ENCODE measurements at places on chromosomes 4 and X. TPM values are rescaled to one million over a fixed set of nuclear protein-coding genes. Genes with fewer than 3 reads are reported as not detected.

DNA sequence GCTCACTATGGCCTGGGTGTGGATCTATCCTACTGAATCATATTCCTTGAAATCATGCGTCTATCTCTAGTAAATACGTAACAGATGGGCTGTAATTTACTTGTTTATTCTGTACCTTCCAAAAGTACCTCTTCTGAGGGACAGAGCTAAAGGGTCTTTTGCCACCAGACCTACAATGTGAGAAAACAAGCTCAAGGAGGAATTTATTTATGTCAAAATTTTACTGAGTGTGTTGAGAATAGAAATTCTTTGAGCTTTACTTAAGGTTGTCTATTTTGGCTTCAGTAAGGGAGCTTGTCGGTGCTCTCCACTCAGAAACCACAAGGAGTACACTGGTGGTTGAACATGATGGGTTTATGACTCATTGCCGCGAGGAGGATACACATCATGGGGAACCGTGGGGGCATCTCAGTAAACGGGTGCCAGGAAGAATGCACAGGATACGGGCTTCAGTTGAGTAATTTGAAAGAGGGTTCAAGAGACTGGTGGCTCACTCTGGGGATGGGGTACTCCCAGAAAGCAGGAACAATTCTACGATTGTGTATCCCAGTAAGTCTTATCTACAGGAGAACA, 3.0 kb downstream of the ANK2 start:
- no peaks in the 10 kb centered on the region for H3K27me3 ChIP-seq
- no peak overlapping the region for H3K27ac ChIP-seq
- H3K4me3 ChIP-seq = no peak overlapping the region

GRCh38 chr4:90183254-90183653, 56.1 kb downstream of the CCSER1 start:
- H3K4me1 ChIP-seq = no peaks in the 10 kb centered on the region
- H3K4me3 ChIP-seq = no peak overlapping the region
- no peaks in the 10 kb centered on the region for H3K27me3 ChIP-seq
- H3K27ac ChIP-seq = no peak overlapping the region

DNA sequence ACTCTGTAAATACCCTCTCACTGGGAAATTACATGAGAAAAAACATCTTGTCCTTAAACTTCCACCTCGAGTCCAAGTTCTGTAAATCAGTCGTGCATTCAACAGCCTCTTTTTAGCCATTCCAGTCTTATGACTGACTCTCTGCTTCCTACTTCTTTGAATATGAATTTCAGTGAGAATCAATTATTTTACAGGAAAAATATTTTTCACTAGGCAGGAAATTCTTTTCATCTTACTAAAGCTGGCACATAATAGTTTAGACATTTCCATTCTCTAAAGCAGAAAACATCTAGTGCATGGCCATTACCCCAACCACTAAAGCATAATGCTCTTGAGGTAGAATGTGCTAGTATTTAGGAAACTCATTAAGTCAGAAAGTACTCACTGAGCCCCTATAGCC, 565.7 kb upstream of the FAT1 start:
- no peaks in the 10 kb centered on the region for H3K27me3 ChIP-seq
- no peak for DNase-seq
- no peak overlapping the region for H3K27ac ChIP-seq
- H3K36me3 ChIP-seq = no peaks in the 10 kb centered on the region
- H3K4me1 ChIP-seq = no peaks in the 10 kb centered on the region

DNA sequence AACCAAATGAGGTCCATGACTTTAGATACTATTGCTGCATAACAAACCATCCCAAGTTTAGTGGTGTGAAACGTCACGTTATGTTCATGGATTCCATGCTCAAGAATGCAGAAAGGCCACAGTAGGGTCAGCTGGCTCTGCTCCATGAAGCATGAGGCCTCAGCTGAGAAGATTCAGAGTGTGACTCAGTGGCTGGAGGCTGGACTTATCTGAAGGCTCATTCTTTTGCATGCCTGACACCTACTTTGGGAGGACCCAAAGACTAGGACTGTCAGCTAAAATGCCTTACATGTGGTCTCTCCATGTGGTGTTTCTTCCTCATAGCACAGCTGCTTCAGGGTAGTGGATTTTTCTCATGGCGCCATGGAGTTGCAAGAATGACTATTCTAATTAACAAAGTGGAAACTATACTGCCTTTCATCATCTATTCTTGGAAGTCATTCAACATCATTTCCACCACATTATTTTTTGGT, 11.5 kb upstream of the CCDC149 start:
- H3K4me1 ChIP-seq = no peaks in the 10 kb centered on the region
- no peak for DNase-seq
- no peak overlapping the region for H3K4me3 ChIP-seq
- H3K27me3 ChIP-seq = no peaks in the 10 kb centered on the region
- H3K36me3 ChIP-seq = no peaks in the 10 kb centered on the region

- no peak overlapping the region for H3K27ac ChIP-seq
- H3K36me3 ChIP-seq = no peaks in the 10 kb centered on the region
- peaks cover 3% of the 10 kb centered on the region for H3K4me1 ChIP-seq
- no peaks in the 10 kb centered on the region for H3K27me3 ChIP-seq
- no peak for DNase-seq
Measured at GRCh38 chr4:24422644-24423043, 161.7 kb downstream of the DHX15 start.

DNA sequence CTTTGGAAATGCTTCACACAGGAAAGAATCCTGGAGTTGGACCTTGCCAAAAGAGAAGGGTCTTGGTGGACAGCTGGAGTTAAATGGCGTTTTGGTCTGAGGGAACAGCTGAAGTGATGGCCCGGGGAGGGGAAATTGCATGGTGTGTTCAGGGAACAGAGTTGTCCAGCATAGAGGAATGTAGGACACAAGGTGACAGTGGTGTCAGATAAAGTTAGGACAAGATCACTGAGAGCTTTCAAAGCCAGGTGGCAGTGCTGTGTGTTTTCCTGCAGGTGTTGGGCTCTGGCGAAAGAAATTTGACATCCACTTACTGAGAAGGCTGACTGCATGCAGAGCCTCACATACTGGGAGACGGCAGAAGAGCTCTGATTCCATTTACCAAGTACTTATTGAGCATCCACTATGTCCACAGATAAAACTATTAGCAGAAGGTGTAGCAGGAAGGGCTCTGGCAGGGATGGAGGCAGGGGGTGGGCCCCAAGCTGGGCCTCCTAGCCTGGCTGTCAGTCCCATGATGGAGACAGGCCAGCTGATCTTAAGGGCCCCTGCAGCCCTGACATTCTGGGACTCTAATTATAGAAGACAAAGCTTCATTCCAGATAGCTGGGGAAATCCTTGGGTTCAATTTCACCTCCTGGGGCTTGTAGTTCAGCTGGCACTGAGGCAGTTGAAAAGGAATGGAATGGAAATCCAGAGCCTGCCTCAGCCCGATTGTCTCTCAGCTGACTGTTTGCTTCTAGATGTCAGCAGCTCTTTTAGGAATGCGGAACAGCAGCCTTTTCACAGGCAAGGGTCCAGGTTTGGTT, 150.2 kb upstream of the MAMLD1 start:
- no peaks in the 10 kb centered on the region for H3K27me3 ChIP-seq
- no peaks in the 10 kb centered on the region for H3K36me3 ChIP-seq
- no peak overlapping the region for H3K27ac ChIP-seq
- H3K4me1 ChIP-seq = no peaks in the 10 kb centered on the region

- peaks cover 8% of the 10 kb centered on the region for H3K4me1 ChIP-seq
- no peak for DNase-seq
- no peaks in the 10 kb centered on the region for H3K27me3 ChIP-seq
- H3K4me3 ChIP-seq = no peak overlapping the region
- H3K36me3 ChIP-seq = no peaks in the 10 kb centered on the region
Measured at GRCh38 chr4:121200795-121201472, 36.8 kb upstream of the TNIP3 start.

GRCh38 chr4:10461850-10462400, 4.7 kb upstream of the ZNF518B start:
- H3K36me3 ChIP-seq = no peaks in the 10 kb centered on the region
- H3K4me1 ChIP-seq = peaks cover 21% of the 10 kb centered on the region
- H3K27ac ChIP-seq = no peak overlapping the region
- no peak for DNase-seq
- H3K27me3 ChIP-seq = peaks cover 44% of the 10 kb centered on the region

GRCh38 chr4:186719925-186720694, 3.5 kb downstream of the FAT1 start:
- peaks cover 4% of the 10 kb centered on the region for H3K4me1 ChIP-seq
- no peaks in the 10 kb centered on the region for H3K36me3 ChIP-seq
- no peak overlapping the region for H3K4me3 ChIP-seq
- peaks cover 11% of the 10 kb centered on the region for H3K27me3 ChIP-seq
- no peak overlapping the region for H3K27ac ChIP-seq
- no peak for DNase-seq

GRCh38 chr4:94032754-94033153, 174.9 kb upstream of the SMARCAD1 start:
- no peaks in the 10 kb centered on the region for H3K27me3 ChIP-seq
- no peak overlapping the region for H3K4me3 ChIP-seq
- no peaks in the 10 kb centered on the region for H3K4me1 ChIP-seq
- DNase-seq = no peak
- H3K27ac ChIP-seq = no peak overlapping the region

DNA sequence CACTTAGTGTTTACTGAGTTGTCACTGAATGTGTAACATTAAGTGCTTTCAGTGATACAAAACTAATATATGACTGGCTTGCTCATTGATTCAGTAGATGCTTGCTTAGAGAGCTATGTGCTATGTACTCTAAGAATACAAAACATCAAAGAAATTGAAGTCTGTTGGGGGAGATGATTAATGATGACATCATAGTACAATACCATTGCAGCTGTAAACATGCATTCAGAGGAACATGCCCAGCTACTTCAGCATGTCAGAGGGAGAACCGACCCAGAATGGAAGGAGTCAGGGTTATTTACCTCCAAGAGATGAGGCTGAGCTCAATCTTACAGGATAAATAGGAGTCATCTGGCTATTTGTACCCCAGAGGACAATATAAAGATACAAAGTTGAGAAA, 290.8 kb downstream of the TENM3 start:
- no peak overlapping the region for H3K4me3 ChIP-seq
- no peak overlapping the region for H3K27ac ChIP-seq
- no peaks in the 10 kb centered on the region for H3K36me3 ChIP-seq
- DNase-seq = no peak
- H3K4me1 ChIP-seq = no peaks in the 10 kb centered on the region

GRCh38 chr4:36269101-36269500, 12.3 kb upstream of the DTHD1 start:
- peaks cover 2% of the 10 kb centered on the region for H3K4me1 ChIP-seq
- no peak overlapping the region for H3K27ac ChIP-seq
- H3K4me3 ChIP-seq = no peak overlapping the region
- peak; percentile 20 for DNase-seq
- no peaks in the 10 kb centered on the region for H3K27me3 ChIP-seq
- no peaks in the 10 kb centered on the region for H3K36me3 ChIP-seq

GRCh38 chr4:26130841-26131432, 189.9 kb upstream of the RBPJ start:
- H3K4me1 ChIP-seq = no peaks in the 10 kb centered on the region
- no peak overlapping the region for H3K27ac ChIP-seq
- H3K36me3 ChIP-seq = no peaks in the 10 kb centered on the region
- no peak for DNase-seq
- peaks cover 5% of the 10 kb centered on the region for H3K27me3 ChIP-seq

DNA sequence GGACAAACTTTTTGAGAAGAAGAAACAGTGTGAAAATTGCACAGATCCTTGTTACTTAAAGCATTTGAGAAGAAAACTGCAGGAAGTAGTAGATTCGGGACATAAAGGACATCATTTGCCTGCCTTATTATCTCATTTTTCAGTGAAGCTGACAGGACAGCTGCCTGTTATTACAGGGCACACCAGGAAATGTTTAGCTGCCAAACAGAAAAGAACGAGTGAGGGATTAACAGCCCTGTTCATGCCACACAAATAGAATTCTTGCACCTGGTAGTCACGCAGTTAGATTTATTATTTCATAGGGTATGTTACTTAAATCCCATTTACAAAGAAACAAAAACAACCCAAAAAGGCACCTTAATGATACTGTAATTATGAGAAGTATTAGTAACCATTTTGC, 100.6 kb downstream of the CHIC2 start:
- H3K27ac ChIP-seq = no peak overlapping the region
- no peak overlapping the region for H3K4me3 ChIP-seq
- H3K27me3 ChIP-seq = no peaks in the 10 kb centered on the region
- no peaks in the 10 kb centered on the region for H3K36me3 ChIP-seq
- no peak for DNase-seq
- no peaks in the 10 kb centered on the region for H3K4me1 ChIP-seq

DNA sequence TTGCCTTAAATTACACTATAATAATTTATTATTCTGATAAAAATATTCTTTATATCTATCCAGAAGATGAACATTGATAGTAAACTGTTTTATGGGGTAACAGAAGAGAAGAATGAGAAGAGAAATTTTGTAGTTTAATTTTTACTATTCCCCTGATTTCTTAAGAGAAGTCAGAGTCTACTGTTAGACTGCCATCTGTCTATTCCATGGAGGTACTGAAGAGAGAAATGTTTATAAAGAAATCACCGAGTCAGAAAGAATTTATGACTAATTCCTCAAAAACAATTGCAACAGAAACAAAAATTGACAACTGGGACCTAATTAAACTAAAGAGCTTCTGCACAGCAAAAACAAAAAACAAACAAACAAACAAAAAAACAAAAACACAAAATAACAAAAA, 149.9 kb downstream of the FGF16 start:
- H3K36me3 ChIP-seq = no peaks in the 10 kb centered on the region
- H3K27ac ChIP-seq = no peak overlapping the region
- no peaks in the 10 kb centered on the region for H3K4me1 ChIP-seq
- H3K4me3 ChIP-seq = no peak overlapping the region

- DNase-seq = peak; percentile 46
- H3K27me3 ChIP-seq = no peaks in the 10 kb centered on the region
- no peaks in the 10 kb centered on the region for H3K4me1 ChIP-seq
- no peak overlapping the region for H3K27ac ChIP-seq
Measured at GRCh38 chrX:44244008-44244407, 99.5 kb downstream of the EFHC2 start.

GRCh38 chrX:150775569-150776350, 82.6 kb downstream of the MTMR1 start:
- no peak for DNase-seq
- no peak overlapping the region for H3K4me3 ChIP-seq
- no peak overlapping the region for H3K27ac ChIP-seq
- no peaks in the 10 kb centered on the region for H3K4me1 ChIP-seq
- H3K36me3 ChIP-seq = no peaks in the 10 kb centered on the region

- H3K4me1 ChIP-seq = no peaks in the 10 kb centered on the region
- H3K4me3 ChIP-seq = no peak overlapping the region
- H3K36me3 ChIP-seq = no peaks in the 10 kb centered on the region
- no peaks in the 10 kb centered on the region for H3K27me3 ChIP-seq
- H3K27ac ChIP-seq = no peak overlapping the region
Measured at GRCh38 chr4:8009710-8010511, 70.2 kb upstream of the AFAP1 start.

Gene SPANXD
- total RNA-seq = not detected

Gene TGIF2LX
- total RNA-seq = not detected

Gene HAND2
- not detected for total RNA-seq

Gene CLNK
- 0.49 TPM for total RNA-seq

Gene ITIH6
- total RNA-seq = not detected

Gene SLC16A2
- not detected for total RNA-seq

Gene ODAM
- total RNA-seq = not detected

Gene SSX1
- total RNA-seq = not detected

Gene SCLT1
- total RNA-seq = 27.2 TPM
